Glutamatergic neuron (in vitro differentiated cells): ENCODE measurements at places on chromosomes 16 and 17. TPM values are rescaled to one million over a fixed set of nuclear protein-coding genes. Genes with fewer than 3 reads are reported as not detected.

- H3K4me1 ChIP-seq, result peaks cover 5% of the 10 kb centered on the region
- no peak overlapping the region for H3K4me3 ChIP-seq
- no peak overlapping the region for H3K27ac ChIP-seq
- no peaks in the 10 kb centered on the region for H3K27me3 ChIP-seq
These were observed 100.1 kb upstream of the TOB1 start for GRCh38 chr17:50966163-50966666.

- H3K4me1 ChIP-seq, result peaks cover 35% of the 10 kb centered on the region
- peak; percentile 29 for DNase-seq
- peak overlapping the region; percentile 39 for H3K4me3 ChIP-seq
- peaks cover 8% of the 10 kb centered on the region for H3K27me3 ChIP-seq
These were observed 41.6 kb downstream of the HSBP1 start for GRCh38 chr16:83849421-83849820.

The KRTAP4-9 gene
- not detected for total RNA-seq

The OTOP3 gene
- total RNA-seq, result not detected

DNA sequence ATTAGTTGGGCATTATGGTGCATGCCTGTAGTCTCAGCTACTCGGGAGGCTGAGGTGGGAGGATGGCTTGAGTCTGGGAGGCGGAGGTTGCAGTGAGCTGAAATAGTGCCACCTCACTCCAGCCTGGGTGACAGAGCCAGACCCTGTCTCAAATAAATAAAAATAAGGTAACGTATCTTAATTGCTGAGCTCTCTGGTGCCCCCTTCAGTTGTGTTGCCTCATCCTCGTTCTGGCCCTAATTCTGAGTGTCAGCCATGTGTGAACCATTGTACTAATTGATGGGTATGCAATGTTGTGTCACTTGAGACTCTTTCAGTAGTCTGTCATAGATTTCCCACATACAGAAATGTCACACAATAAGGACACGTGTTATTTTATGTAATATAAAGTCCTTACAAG lies 363.1 kb upstream of the RBFOX1 start:
- H3K27me3 ChIP-seq, result peaks cover 9% of the 10 kb centered on the region
- H3K36me3 ChIP-seq, result peaks cover 5% of the 10 kb centered on the region

DNA sequence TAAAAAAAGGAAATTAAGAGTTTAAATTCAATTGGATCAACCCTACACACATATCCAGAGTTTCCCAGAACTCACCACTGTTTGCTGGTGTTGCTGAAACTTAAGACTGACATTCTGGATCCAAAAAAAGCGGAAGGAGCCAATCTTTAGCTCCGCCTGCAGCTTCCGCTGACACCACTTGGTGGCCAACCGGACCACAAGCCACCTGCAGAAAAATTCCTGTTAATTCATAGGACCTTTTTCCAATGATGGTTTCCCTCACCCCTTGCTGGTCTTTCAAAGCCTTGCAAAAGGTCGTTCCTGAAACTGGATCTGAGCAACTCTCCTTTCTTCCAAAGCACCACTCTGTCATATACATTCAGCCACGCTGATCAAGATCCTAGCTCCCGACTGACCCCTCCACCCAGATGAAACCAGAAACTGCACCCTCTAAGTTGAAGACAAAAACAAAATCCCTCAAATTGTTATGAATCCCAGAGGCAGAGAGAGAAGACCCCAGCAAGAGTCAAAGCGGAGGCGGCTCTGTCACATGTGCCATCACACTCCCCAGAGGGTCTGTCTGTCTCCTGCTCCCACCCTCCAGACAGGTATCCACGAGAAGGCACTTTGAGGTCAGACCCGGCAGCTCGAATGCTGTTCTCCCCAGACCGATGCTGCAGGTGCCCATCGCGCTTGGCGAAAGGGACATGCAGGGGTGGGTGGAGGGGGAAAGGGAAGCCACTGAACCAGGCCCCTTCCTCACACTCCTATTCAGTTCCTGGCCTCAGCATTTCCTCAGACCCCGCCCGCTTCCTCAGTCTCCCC lies 773 bp downstream of the BLTP2 start:
- peak overlapping the region; percentile 97 for H3K4me3 ChIP-seq
- H3K27me3 ChIP-seq, result peaks cover 5% of the 10 kb centered on the region
- peaks cover 5% of the 10 kb centered on the region for H3K36me3 ChIP-seq
- DNase-seq, result peak; percentile 55
- H3K27ac ChIP-seq, result peak overlapping the region; percentile 86
- H3K4me1 ChIP-seq, result peaks cover 17% of the 10 kb centered on the region

The TNFRSF17 gene
- not detected for total RNA-seq

- H3K27ac ChIP-seq, result no peak overlapping the region
- no peak overlapping the region for H3K4me3 ChIP-seq
- H3K27me3 ChIP-seq, result peaks cover 3% of the 10 kb centered on the region
- H3K36me3 ChIP-seq, result no peaks in the 10 kb centered on the region
- no peak for DNase-seq
- H3K4me1 ChIP-seq, result peaks cover 7% of the 10 kb centered on the region
These were observed 52.6 kb upstream of the MAP3K14 start for GRCh38 chr17:45369421-45369820.

The MPV17L gene
- 0.34 TPM for total RNA-seq

- peak overlapping the region; percentile 78 for H3K4me3 ChIP-seq
- no peak overlapping the region for H3K27ac ChIP-seq
- peaks cover 10% of the 10 kb centered on the region for H3K4me1 ChIP-seq
- no peaks in the 10 kb centered on the region for H3K36me3 ChIP-seq
- DNase-seq, result peak; percentile 84
These were observed 331 bp upstream of the CCDC92B start for GRCh38 chr17:2749784-2750181.

GRCh38 chr16:66197668-66198278 lies 168.7 kb upstream of the CDH5 start:
- no peaks in the 10 kb centered on the region for H3K27me3 ChIP-seq
- DNase-seq, result no peak
- no peaks in the 10 kb centered on the region for H3K4me1 ChIP-seq
- no peak overlapping the region for H3K4me3 ChIP-seq
- no peak overlapping the region for H3K27ac ChIP-seq

DNA sequence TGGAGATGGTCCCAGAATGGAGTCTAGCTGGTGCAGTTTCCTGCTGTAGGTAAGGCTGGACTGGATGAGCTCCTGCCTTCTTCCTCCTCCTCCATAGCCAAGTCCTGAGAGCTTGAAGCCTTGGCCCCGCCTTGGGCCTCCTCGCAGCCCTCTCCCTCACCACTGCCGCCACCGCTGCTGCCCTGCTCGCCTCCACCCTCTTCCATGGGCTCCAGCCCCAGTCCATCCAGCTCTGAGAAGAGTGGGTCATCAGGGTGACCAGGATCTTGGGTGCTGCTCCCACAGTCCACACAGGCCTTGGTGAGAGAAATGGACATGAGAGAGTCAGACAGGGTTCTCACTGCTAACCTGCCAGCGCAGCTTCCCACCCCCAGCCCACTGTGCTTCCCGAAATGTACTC lies 11.2 kb downstream of the PER1 start:
- no peak overlapping the region for H3K27ac ChIP-seq
- DNase-seq, result no peak
- H3K36me3 ChIP-seq, result no peaks in the 10 kb centered on the region
- H3K4me1 ChIP-seq, result peaks cover 2% of the 10 kb centered on the region
